ENCODE measurements at places on chromosomes 5 and 9.

DNA sequence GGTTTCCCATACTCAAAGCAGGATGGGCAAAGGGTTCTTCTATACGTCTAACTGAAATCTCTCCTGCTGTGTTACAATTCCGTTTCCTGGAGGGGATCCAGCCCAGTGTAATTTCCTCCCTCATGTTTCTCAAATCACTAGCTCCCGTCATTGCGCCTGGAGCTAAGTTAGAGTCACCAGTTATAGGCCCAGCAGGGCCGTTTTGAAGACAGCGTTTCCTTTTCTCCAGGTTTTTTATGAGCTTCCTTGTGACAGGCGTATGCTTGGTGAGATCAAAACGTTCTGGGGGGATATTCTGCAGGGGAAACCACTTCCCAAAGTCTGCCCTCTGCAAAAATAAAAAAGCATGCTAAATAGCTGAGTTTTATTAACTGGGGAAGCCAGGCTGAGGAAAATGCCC lies 53.0 kb upstream of the WWC1 start:
- no peak for DNase-seq

- DNase-seq: no peak
Observed at GRCh38 chr9:114668146-114668545, 10.5 kb upstream of the TEX53 start.

DNA sequence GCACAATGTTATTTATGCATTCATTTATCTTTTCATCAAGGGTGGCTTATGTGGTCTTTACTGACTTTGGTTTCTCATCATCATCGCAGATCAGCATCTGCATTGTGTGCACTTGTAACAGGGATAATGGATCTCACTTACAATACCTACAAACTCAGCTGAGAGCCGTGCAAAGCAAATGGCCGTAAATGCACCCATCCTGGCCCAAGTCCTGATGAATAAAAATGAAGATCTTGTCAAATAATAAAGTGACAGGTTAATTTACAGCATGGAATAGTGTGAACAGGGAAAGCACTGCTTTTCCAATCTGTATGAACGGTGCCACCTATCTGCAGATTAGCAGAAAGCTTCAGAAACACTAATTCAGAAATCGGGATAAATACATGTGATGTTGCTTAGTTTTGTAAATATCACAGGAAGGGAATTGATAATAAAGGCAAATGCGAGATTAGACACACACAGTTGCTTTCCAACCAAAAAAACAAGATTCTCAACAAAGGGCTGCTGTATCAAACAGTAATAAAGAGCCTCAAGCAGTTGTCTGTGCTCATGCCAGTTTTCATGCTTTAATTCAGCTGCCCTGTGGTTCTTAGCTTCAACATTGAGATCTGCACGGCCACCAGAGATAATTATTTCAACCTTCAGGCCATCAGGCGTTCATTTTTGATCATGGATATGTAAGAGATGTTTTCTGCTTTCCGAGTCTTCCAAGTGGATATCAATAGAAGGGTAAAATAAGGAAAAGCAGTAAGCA lies 153.4 kb upstream of the POU5F2 start:
- DNase-seq: no peak

DNA sequence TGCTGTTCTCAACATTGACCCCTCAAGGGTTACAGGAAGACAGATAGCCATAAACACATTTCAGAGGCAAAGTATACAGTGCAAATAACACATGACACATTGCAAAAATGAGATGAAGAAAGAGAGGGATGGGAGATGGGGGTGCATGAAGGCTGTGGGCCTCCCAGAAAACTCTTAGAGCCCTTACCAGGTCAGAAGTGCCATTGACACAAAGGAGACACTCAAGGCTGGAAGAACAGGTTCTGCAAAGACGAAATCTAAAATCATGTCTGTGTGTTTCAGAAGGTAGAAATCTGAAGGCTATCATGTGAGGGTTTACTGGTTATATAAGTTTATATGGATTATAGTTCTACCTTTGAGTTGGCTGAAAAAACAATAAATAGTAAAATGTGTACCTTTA lies 318.8 kb downstream of the BNC2 start:
- no peak for DNase-seq

GRCh38 chr5:151075698-151076331 lies 5.0 kb downstream of the TNIP1 start:
- no peak for DNase-seq
